Activated CD4-positive, alpha-beta T cell treated with anti-CD3 and anti-CD28 coated beads, Interleukin-2, amount 50 U/mL, for 4 hours (primary cell): ENCODE measurements at places on chromosomes 11 and 22.
A peak's percentile ranks its signal among the peaks of the same experiment; 100 is the strongest.

DNA sequence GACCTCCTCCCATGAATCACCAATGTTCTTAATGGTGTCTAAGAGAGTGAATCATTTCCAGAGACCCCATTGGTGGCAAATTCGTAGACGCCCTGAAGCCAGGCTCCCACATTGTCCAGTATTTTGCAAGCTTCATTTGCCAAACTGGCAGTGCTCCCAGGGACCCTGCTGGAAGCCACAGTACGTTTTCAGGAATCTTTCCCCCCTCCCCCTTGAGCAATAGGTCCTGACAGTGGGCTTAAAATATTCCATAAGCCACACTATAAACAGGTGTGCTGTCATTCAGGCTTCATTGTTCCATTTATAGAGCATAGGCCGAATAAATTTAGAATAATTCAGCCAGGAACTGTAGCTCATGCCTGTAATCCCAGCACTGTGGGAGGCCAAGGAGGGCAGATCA, 125.3 kb downstream of the MORC2 start:
- no peak for DNase-seq

GRCh38 chr11:80620867-80621266, 1180.0 kb upstream of the TENM4 start:
- no peak for DNase-seq

GRCh38 chr22:37043828-37044538, 7.6 kb upstream of the KCTD17 start:
- peak; percentile 11 for DNase-seq

GRCh38 chr11:78952890-78953289, 378.2 kb upstream of the NARS2 start:
- no peak for DNase-seq

GRCh38 chr11:23370580-23371275, 510.5 kb upstream of the CCDC179 start:
- DNase-seq = no peak

DNA sequence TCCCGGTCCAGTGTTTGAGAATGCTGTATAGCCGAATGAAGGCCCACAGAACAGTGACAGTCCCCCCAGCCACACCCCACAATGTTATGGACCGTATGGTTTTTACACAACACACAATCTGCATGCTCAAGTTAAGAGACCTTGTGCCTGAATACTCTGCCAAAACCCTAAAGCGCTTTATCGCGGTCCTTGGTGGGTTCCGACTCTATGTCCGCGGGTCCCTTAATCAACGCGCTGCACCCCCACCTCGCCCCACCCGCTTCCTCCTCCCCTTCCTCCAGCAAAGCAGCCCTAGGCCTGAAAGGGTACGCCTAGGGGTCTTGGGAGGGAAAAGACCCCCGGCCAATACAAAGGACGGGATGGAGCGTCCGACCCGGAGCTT, 442 bp downstream of the COPB1 start:
- peak; percentile 14 for DNase-seq

DNA sequence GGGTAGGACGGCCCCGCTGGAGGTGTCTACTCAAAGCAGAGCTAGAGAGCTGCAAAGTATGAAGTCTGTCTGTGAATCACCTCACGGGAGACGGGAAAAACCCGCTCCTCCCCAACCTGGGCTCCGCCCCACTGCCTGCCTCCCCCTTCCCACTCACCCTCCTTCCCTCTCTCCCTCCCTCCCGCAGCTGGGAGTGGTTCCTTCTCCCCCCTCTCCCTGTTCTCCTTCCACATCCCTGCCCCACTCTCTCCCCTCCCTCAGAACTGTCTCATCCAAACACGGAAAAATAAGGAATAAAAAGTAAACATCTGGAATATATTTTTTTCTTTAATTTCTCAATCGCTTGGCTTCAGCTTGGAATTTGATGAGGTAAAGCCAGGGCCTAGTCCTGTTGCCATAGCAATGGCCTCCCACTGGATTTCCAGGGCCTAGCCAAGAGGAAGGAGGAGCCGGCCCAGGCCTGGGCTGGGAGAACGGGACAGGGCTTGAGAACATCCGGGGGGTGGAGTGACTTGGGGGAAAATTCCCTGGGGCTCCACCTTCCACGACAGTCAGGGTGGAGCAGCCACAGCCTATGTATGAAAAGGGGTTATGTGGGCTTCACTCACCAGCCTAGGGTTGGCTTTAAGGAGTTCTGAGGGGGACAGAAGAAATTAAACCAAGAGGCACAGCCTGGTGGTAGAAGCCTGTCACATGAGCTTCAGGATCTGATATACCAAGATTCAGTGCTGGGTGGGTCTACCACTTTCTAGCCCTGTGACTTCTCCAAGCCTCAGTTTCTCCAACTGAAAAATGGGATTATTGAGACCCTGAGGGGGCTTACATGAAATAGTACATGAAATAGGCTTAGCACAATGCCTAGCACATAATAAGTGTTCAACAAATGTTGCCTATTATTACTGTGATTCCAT, 2.2 kb downstream of the TNKS1BP1 start:
- no peak for DNase-seq
